ENCODE measurements at places on chromosomes 7 and 10. TPM values are rescaled to one million over a fixed set of nuclear protein-coding genes. Genes with fewer than 3 reads are reported as not detected.

The VPS50 gene
- polyA plus RNA-seq, result 15.7 TPM

The SUFU gene
- polyA plus RNA-seq, result 14.6 TPM

The ZNRF2 gene
- polyA plus RNA-seq, result 11.7 TPM

The CYP26C1 gene
- polyA plus RNA-seq, result not detected

The PTPN20 gene
- 0.56 TPM for polyA plus RNA-seq

The GNB2 gene
- 139 TPM for polyA plus RNA-seq

The OGDHL gene
- polyA plus RNA-seq, result 0.66 TPM

The EGR2 gene
- polyA plus RNA-seq, result 2.5 TPM

The PTPRZ1 gene
- polyA plus RNA-seq, result 3.0 TPM

- DNase-seq, result no peak
Measured at GRCh38 chr10:68560943-68561864, 1.1 kb downstream of the TET1 start.

DNA sequence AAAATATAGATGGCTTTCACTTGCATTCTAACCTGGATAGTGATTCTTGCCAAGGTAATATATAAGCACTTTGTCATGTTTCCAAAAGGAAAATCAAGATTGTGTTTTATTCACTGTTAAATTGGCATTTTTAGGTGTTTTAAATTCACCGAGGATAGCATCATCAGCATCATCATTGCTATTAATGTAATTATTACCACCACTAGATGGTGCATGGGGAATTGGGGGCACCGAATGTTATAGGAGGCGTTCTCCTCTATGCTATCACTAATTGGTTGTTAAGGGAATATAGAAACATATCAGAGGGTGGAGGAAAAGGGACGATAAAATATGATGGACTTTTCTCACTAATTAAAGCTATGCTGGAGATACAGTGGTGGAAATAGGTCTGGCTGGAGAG, 95.5 kb downstream of the CELF2 start:
- no peak for DNase-seq

GRCh38 chr10:62333988-62334682, 40.0 kb upstream of the ZNF365 start:
- no peak for DNase-seq

- DNase-seq, result no peak
Measured at GRCh38 chr7:52283335-52283734, 752.1 kb upstream of the POM121L12 start.

DNA sequence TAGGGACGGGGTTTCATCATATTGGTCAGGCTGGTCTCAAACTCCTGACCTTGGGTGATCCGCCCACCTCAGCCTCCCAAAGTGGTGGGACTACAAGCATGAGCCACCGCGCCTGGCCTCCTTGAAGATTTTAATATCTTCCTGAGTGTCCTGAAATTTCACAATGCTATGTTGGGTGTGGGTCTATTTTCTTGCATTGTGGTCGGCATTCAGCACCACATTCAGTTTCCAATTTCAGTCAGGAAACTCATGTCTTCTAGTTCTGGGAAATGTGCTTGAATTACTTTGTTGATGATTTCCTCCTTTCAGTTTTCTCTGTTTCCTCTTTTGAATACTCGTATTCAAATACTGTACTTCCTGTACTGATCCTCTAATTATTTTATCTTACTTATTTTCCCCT, 49.3 kb upstream of the IL6 start:
- DNase-seq, result no peak

GRCh38 chr10:22321924-22322640, 1.2 kb downstream of the BMI1 start:
- no peak for DNase-seq

- DNase-seq, result no peak
Measured at GRCh38 chr7:114799628-114800028, 122.3 kb upstream of the MDFIC start.

DNA sequence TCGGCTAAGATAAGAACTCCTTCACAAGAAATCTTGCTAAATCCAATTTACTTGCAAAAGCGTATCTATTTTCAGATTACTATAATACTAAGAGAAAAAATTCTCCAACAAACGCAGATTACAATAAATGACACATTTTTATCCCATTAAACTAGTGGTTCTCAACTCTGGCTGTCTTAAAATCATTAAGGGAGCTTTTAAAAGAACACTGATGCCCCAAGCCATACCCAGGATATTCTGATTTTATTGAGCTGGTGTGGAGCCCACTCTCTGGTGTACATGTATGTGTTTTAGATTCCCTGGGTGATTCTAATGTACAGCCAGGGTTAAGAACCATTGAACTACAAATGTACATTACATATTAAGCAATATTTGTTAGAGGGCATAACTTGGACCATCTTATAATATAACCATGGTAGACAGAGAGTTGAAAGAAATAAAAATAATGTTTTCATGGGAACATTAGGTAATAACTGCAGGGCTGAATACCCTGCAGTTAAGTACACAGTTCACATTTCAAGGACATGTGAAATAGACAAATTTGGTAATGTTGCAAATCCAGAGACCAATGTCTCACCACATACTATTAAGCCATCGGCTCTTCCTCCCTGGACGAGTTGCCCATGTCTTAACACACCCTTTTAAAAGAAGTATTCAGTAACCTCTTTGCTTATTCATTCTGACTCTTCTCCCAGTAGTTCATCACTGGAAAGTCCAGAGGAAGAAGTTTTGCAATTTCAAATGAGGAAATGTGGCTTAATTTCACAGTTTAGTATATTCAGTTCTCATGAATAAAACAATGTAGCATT, 6.2 kb downstream of the GSAP start:
- no peak for DNase-seq

GRCh38 chr7:52962402-52963076, 72.9 kb upstream of the POM121L12 start:
- DNase-seq, result no peak

DNA sequence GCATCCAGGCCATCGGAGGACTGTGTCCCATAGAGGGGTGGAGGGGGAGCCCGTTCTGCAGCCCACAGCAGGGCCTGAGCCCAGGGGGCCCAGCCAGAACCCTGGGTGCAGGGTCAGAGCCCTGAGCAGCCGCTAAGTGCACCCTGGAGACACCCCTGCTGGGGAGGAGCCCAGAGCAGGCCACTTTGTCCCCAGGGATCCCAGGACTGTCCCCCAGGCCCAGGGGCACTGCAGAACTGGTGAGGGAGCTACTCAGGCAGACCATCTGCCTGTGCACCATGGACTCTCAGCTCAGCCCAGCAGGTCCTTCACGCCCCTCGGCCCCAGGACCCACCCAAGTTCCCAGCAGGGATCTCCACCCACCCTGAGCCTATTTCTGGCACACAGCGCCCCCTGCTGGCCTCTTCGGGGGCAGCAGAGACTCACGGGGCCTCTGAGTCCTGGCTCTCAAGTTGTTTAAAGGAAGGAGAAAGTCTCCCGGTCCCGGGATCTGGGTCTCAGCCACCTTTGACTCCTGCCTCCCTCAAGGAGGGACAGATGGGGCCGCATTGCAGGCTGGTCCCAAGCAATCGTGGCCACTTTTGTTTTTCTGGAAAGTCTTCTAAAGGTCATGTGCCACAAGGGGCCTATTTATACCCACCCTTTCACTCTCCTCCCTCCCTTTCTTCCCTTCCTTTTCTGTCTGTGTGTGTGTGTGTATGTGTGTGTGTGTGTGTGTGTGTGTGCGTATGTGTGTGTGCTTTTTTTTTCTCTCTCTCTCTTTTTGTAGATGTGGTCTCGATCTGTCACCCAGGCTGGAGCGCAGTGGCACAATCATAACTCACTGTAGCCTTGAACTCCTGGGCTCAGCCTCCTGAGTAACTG, 90.3 kb downstream of the MYL10 start:
- no peak for DNase-seq

DNA sequence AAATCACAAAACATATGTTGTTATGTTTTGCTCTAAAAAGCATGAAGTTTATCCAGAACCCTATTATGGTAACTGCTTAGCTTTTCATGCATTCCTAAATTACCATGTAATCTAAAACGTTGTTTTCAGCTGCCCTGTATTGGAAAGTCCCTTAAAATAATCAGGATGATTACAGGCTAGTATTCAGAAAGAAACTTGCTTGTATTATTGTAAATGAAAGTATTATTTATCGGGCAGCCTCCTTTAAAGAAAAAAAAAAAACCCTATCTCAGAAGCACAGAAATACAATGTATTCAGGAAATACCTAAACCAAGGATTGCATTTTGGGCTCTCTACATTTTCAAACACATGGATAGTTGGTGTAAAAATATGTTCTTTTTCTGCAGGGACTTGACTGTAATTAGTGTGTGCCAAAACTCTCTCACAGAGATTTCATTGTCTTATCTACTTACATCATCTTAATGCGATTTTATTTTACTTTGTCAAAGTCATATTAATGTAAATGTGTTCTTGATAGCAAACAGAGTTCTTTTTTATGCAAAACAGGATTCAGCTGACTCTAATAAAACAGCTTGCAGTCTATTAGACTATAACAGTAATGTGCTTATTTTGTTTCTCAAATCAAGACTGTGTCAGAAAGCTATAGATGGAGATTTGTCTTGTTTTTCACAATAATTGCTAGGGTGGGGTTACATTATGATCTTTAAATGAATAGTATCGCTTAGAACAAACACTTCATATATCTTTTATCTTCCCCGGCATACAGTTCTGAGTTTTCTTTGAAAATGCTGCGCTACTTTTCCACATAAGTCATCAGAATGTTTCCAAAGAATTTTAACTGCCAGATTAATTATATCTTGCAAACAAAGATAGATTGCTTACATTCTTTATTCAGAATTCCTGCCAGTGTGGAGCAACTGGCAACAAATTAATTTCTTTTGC, 65.3 kb upstream of the ARID5B start:
- DNase-seq, result no peak

Measured in forelimb muscle (tissue), 1 donor.